ENCODE measurements at places on chromosomes 13 and 19.

DNA sequence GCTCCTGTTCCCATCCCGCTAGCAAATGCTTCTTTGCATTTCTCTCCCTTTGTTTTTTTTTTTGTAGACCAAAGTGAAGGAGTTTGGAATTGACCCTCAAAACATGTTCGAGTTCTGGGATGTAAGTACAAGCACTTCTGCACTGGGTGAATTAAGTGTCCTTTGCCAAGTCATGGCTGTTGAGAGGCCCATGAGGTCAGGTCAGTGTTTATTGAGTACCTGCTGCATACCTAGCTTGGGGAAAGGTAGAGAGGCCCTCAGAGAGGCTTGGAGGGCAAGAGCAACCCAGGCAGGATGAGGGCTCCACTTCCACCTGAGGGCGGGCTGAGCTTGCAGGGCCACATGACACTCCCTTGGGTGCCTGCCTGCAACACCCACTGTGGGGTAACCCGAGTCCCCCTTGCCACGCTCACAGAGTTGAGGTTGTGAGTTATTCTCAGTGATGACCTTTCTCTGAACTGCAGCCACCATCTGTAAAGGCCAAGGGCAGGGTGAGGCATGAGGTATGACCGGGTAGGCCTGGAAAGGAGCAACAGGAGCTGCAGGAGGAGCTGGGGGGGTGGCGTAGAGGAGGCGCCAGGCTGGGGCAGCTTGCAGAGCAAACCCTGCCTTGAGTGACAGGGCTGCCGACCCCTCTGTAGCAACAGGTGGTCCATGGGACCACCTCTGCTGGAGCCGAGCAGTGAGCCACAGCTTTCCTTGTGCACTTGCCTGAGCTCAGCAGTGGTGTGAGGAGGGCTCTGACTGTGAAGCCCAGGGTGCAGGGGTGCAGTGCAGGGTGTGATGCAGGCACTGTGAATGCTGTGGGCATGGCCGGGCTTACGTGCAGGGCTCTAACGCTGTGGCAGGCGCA lies 16.6 kb downstream of the GPI start:
- DNase-seq, result no peak

DNA sequence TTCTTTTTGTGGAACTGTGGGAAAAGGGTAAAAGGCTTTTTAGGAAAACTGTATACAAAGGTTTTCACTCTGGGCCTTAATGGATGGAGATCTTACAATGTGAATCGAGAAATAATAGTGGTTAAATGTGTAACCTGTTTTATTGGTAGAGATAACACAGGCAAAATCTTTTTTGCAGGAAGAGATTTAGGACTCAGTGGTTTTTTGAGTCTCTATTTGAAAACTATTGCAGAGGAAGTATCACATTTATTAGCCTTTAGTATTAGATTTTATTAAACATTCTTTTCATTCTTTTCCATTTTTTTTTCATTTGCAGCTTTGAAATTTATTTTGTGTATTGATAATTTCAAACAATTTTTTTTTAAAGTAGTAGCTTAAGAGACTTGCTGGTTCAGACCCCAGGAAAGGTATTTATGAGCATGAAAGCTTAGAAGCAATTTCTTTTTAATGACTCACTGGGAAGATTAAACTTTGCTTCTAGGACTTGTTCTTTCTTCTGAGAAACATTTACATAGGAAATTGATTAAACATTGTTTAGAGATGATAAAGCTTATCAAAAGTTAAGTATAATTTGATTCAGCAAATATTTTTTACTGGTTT lies 10.5 kb downstream of the KLF5 start:
- no peak for DNase-seq

- no peak for DNase-seq
Observed at GRCh38 chr13:99500839-99501183, 461 bp upstream of the TM9SF2 start.

DNA sequence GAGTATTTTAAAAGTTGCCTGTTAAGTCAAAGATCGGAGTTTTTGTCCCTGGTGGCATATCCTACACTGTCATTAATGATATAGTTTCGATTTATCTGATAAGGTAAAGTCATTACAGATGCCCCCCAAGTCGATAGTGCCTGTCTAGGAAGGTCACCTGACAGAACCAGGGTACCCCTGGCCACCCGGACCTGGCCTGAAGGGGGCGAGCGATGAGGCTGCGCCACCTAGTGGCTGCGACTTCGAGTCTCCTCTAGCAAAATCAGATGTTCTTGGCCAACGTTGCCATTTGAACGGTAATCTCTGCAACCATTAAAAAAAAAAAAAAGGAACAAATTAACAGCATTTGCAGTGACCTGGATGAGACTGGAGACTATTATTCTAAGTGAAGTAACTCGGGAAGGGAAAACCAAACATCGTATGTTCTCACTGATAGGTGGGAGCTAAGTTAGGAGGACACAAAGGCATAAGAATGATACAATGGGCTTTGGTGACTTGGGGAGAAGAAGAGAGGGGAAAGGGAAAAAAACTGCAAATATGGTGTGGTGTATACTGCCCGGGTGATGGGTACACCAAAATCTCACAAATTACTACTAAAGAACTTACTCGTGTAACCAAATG lies 565.1 kb downstream of the LIG4 start:
- no peak for DNase-seq

DNA sequence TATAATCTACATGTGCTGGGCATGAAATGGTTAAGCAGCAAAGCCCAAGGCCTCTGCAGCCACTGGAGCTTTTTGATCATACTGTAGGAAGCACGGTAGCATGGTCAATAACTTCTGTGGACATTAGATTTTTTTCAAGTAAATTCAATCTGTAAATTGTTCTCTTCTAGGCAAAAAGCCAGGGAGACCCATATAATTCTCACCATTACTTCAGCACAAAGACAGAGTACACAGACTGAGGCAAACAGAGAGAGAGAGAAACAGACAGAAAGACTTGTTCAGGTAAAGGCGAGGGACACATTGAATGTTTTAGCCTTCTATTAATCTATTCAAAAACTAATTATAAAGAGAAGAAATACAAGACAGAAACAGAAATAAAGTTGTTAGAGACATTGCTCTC lies 349.4 kb downstream of the RFC3 start:
- DNase-seq, result no peak

Data from stimulated activated CD8-positive, alpha-beta memory T cell treated with anti-CD3 and anti-CD28 coated beads, Interleukin-12 subunit alpha, Interleukin-12 subunit beta, amount 100 ng/mL, for 1 hour (primary cell).